ENCODE measurements at places on chromosomes 1 and 21.

GRCh38 chr1:4079815-4080214 lies 179.7 kb upstream of the C1orf174 start:
- DNase-seq: no peak

GRCh38 chr21:41743321-41744027 lies 23.4 kb downstream of the RIPK4 start:
- DNase-seq: no peak

DNA sequence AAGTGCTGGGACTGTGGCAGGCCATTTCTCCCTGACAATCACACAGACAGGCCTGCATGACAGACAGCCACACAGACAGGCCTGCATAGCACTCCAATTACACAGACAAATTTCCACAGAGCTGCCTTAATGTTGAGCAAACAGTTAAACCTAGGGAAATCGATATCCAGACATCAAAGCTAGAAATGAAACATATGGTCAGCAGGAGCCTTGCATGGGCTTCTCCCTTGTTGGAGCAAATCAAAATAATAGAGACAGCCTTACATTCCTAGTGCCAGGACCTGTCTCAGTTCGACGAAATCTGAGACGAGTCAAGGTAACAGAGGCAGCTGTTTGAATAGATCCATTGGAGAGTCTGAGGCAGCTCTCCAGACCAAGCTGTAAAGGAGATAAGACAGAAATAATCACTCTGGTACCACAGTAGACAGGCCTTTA lies 42.4 kb downstream of the OLFML3 start:
- DNase-seq: no peak

GRCh38 chr1:225774281-225775147 lies 3.1 kb upstream of the SRP9 start:
- DNase-seq: no peak

DNA sequence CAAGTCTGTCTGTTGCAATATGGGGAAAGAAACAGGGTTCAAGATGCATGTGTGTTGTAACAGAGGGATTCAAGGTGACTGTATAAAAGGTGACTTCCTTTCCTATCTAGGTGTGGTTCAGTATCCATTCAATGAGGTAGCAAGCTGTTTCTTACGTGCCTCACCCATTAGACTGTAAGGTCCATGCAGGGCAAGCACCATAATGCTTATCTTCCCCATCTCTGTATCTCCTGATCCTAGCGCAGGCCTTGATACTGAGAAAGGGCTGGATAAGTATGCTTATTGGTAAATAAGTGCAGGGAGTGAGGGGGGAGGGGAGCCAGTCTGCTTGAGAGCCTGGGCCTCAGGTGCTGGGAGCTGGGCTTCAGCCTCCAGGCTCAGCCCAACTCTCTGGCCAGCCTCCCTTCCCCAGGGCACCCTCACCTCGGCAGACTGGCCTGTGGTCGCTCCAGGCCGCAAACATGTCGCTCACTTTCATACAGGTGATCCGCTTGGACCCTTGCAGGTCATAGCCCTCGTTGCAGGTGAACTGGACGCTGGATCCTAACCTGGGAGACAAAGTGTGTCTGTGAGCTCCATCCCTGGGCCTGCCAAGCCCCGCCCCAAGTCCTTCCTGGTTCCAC lies 44.5 kb upstream of the HMGB4 start:
- no peak for DNase-seq

- DNase-seq: no peak
Observed at GRCh38 chr1:71019233-71019969, 28.2 kb downstream of the PTGER3 start.

DNA sequence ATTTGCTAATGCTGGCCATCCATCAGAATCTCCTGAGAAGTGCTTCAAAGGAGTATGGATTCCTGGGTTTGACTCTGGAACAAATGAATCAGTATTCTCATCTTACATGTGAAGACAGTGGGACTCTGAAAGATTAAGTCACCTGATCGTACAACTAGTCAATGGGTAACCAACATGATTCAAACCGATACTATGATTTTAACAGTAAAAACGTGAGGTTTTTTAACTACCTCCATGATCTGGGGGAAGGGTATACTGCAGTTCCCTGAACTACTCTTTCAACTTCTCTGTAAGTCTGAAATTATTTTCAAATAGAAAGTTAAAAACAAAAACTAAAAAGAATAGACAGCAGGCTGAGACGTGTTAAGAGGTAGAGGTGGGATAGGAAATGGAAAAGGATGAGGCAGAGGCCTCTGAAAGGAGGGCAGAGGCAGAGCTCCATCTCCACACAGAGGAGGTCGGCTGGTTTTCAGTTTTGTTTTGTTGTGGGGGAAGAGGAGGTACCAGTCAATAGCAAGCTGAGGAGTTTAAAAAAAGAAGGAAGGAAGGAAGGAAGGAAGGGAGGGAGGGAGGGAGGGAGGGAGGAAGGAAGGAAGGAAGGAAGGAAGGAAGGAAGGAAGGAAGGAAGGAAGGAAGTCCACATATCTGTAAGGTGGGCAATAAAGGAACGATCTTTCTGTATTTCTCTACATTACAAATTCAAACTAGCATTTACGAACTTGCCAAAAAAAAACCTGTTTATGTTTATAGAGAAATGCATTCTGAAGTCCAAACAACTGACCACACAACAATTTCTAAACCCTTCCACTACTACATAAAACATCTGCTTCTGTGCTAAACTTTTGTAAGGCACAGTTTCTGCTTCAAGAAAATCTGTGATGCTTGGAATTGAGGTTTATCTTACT lies 213.1 kb downstream of the RERE start:
- DNase-seq: no peak

GRCh38 chr1:106515375-106515774 lies 541.1 kb upstream of the PRMT6 start:
- no peak for DNase-seq

DNA sequence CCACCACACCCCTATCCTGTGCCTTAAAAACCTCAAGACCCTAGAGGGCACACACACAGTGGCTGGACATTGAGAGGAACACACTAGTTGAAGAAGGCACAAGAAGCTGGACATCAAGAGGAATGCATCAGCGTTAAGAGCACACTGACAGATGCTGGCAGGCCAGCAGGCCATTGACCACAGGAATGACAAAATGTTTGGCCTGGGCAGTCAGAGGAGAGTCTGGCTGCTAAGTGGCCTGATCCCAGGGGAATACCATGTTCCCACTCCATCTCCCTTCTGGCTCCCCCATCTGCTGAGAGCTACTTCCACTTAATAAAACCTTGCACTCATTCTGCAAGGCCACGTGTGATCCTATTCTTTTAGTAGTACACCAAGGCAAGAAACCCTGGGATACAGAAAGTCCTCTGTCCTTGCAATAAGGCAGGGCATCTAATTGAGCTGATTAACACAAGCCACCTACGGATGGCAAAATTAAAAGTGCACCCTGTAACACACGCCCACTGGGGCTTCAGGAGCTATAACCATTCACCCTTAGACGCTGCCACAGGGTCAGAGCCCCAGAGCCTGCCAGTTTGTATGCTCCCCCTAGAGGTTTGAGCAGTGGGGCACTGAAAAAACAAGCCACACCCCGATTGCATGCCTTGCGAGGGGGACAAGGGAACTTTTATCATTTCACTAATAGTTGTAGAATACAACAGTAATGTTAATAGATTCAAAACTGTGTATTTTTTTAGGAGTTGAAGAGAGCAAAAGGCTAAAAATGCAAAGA lies 1216.1 kb upstream of the NCAM2 start:
- no peak for DNase-seq

- DNase-seq: no peak
Observed at GRCh38 chr21:25171438-25171837, 435.8 kb downstream of the MRPL39 start.

GRCh38 chr1:219792337-219793021 lies 135.9 kb downstream of the SLC30A10 start:
- DNase-seq: no peak

DNA sequence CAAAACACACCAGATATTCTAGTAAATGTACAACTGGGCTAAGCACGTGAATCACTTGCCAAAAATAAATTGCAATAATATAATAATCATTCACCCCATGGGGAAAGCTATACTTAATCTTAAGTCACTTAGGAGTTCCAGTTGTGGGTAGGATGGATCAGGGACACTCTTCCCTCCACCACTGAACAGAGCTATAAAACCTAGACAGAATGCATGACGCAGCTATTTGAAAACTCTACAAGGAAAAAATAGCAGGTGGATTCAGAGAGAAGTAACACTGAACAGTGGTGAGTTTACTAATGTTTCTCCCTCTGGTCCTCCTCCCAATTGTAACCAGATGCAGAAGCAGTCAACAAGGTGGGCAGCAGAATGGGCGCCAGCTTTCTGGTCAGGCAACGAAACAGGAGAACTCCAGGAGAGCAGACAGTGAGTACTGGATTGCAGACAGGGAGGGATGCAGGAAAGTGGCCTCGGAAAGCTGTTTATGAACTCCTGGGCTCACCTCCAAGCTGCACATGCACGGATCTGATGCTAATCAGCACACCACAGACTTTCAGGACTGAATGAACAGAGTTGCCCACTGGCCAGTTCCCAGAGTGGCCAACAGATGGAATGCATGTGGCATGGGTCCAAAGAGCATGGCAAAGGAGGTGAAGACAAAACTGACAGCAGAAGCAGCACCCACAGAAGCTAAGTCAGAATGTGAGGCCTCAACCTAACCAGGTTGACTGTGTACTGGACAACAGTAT lies 41.4 kb downstream of the TARBP1 start:
- DNase-seq: no peak

DNA sequence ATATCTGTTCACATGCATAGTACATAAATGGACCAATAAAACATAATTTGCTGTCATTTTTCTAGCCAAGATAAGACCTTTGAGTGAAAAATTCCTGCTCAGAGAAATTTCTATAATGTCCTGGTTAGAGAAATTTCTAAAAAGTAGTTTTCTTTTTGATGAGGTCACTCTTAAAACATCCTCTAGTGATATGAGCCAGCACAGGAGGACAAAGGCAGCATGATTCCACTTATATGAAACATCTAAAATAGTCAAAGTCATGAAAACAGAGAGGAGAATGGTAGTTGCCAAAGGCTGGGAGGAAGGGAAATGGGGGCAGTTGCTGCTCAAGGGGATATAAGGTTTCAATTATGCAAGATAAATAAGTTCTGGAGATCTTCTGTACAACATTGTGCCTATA lies 239.4 kb downstream of the BACH1 start:
- DNase-seq: no peak

GRCh38 chr1:1020415-1021009 lies 592 bp downstream of the AGRN start:
- DNase-seq: no peak

DNA sequence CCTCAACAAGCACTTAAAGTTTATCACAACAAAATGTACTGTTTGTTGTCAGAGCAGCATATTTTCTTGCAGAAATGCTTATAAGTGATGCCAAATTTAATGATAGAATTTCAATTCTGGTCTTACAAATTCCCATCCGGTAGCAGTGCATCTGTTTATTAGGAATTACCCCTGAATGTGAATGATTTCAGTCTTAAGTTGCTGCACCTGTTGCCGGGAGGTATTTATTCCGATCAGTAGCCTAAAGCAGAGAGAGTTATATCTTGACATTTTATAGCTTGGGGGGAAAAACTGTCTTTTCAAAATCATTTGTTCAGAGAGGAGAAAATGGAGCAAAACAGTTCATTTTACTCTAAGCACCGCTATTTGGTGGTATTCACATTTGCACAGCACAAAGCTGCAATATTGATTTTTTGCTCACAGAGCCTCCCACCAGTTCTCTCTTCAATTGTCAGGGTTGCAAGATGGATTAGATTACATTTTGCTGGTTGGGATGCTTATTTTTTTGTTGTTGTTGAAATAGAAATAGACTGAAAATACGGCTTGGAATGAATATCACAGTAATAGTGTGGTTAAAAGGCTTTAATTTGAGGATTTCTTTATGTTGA lies 98.6 kb downstream of the ADGRL2 start:
- DNase-seq: no peak
